ENCODE measurements at places on chromosomes 2 and 18.
A peak's percentile ranks its signal among the peaks of the same experiment; 100 is the strongest.

- no peak for DNase-seq
Measured at GRCh38 chr2:15725101-15725781, 133.6 kb downstream of the DDX1 start.

GRCh38 chr2:178865146-178865936 lies 58.1 kb upstream of the TTN start:
- DNase-seq = no peak

DNA sequence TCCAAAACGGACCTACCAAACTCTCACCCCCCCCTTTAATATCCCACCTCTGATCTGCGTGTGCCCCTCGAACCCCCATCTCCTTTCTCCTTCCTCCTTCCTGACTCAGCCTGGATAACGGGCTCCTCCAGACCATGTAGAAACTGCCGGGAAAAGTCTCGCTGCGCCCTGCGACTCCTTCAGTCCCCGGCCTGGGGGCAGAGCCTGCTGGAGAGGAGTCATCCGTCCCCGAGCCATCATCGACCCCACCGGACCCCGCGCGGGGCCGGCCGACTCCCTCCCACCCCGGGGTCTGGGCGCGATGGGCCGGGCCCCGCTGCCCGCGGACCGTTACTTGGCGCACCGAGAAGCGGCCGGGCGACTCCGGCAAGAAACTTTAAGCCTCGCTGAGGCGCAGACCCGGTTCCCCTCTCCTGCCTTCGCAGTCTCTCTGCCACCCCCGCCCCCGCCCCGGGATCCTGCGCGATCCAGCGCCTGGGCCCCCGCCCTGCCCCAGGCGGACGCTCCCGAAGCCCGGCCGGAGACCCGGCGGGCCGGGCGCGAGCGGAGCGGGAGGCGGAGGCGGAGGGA lies 3.4 kb downstream of the ZEB2 start:
- no peak for DNase-seq

DNA sequence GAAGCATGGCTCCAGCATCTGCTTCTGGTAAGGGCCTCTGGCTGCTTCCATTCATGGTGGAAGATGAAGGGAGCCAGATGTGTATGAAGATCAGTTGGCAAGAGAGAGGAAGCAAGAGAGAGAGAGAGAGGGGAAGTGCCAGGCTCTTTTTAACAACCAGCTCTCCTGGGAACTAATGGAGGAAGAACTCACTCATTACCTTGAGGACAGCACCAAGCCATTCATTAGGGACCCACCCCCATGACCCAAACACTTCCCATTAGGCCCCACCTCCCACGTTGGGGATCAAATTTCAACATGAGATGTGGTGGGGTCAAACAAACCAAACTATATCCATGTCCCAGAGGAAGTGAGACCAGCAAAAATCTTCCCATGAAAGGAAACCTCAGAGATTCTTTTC lies 124.8 kb upstream of the SIX2 start:
- DNase-seq = no peak

GRCh38 chr18:11668441-11669169 lies 20.5 kb upstream of the GNAL start:
- DNase-seq = no peak

DNA sequence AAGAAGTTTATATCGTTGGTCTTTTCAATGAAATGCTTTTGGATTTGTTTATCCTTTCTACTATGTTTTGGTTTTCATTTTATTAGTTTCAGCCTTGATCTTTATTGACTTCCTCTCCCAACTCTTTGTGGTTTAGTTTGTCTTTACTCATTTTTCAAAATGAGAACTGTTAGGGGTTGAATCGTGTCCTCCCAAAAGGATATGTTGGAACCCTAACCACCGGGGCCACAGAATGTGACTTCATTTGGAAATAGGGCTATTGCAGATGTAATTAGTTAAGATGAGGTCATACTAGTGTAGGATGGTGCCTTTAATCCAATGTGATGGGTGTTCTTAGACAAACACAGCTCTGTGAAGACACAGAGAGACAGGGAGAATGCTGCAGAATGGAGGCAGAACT lies 60.4 kb upstream of the IL1R2 start:
- no peak for DNase-seq

- no peak for DNase-seq
Measured at GRCh38 chr2:39821871-39822270, 42.8 kb upstream of the THUMPD2 start.

DNA sequence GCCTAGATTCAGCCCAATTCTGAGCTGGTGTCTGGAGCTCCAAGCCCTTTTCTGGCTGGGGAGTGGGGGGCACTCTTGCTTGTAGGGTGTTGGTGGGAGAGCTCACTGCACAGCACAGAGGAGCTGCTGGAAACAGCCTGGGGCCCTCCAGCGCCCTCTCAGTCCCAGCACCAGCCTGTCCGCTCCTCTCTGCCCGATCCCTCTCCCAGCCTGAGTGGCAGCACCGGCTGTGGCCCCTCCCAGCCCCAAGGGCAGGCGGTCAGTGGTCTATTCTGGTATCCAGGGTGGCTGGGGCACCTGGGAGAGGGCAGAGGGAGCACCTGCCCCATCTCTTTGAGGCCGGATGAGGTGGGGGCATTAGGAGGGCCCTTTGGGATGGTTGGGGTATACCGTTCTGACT lies 13.2 kb upstream of the DES start:
- DNase-seq = no peak

GRCh38 chr2:235964787-235965390 lies 203.3 kb downstream of the GBX2 start:
- no peak for DNase-seq

DNA sequence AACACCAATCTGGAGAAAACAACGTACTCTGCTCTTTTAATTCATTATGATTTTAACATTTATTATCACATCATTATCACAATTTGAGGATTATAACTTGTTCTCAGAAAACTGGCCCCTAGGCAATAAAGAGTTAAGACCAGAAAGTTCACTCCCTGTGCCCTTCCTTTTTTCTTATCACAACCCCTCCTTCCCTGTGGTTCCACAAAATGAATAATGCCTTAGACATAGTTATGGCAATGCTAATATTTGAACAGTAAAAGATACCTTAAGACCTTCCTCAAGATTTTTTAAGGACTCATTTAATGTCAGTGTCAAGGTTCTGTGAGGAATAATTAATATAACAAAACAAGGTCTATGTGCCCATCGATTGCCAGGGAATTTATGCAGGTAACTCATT lies 596.2 kb downstream of the ARHGAP15 start:
- DNase-seq = no peak

DNA sequence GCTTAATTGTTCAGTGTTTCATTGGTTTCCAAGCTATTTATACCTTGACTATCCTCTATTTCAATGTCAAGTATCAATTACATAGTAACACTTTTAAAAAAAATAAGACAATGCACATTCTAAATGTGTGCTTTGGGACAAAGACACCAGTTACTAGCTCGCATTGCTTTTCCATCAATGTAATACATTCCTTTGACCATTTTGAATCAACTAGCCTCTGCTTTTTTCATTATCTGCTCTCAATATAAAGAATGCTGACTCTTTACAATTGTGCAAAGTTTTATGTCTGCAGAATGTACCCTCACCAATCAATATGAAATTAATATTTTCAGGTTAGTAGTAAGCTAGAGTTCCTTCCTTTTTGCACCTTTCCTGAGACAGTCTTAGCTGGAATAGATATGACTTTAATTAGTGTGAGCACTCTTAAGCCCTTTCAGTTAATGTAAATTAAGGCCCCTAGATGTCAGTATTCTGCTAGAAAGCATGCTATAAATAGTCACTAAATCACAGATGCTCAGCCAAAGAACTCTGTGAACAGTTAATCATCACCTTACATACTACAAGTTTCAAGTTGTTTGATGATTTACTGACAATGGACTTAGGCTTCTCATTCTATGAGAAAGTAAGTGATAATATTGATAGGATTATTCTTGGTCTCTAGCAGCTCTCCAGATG lies 413.6 kb downstream of the PTH2R start:
- DNase-seq = no peak

DNA sequence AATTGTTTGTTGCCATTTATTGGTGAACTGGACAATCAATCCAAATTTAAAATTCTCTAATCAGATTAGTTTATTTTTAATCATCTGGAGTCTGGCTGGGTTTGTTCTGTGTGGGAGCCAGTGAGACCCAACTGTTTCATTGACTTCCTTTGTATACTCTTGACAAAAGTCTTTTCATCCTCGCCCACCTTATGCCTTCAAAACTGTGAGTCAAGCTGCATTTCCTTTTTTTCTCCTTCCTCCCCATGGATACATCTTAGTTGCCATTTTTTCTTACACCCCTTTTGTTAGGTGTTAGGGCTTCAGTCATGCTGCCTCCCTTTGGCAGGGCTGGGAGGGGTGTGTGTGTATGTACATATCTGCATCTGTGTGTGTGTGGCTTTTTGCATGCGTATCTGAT lies 117.6 kb downstream of the PRKCE start:
- DNase-seq = no peak

- no peak for DNase-seq
Measured at GRCh38 chr18:74604361-74604760, 6.7 kb downstream of the ZNF407 start.

DNA sequence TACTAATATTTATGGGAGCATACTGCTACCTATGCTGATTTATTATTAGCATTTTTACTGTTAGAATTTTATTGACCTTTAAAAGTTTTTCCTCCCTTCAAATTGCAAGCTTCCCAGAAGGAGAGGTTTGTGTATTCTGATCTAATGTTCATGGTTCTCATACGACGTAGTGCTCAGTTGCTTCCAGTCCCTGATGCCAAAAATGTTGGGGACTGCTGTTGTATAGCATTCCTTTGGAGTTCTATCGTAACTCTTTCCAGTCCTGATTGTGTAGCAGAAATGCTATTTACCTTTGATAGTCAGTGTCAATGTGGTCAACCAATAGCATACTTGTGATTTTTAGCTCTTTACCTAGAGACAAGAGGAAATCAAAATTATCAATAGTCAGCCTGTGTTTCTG lies 69.5 kb upstream of the ZSWIM2 start:
- no peak for DNase-seq

- DNase-seq = no peak
Measured at GRCh38 chr2:25373269-25373981, 31.7 kb upstream of the DNMT3A start.

GRCh38 chr2:161434118-161434517 lies 18.0 kb downstream of the TBR1 start:
- DNase-seq = no peak

- DNase-seq = no peak
Measured at GRCh38 chr2:38438883-38439612, 62.0 kb upstream of the ATL2 start.

DNA sequence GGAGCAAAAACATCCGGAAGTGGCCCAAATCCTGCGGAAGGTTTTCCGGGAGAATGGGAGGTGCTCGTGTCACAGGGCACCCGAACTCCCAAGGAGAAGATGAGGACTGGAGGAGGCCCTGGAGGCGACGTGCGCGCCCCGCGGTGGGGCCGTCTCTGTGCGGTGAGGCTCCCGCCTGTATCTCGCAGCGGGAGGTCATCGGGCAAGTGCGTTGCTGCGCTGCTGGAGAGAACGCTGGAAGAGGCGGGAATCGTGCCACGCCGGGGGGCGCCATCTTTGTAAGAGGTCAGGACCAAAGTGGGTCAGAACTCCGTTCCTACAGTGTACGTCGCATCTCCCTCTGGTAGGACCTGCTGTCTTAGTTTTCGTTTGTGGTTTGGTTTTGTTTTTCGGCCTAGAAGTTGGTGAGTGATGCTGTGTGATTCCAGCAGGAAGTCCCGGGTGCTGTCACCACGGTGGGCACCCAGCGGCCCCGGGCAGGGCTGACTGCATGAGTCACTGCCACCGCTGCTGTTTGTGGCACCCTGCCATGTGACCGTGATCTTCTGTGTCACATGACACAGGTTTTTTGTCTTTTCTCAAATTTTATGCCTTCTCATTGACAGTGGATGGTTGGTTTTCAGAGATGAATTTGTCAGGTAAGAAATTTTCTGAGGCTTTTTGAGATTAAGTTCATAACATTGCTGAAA lies 21.5 kb upstream of the ATP9B start:
- DNase-seq = no peak

DNA sequence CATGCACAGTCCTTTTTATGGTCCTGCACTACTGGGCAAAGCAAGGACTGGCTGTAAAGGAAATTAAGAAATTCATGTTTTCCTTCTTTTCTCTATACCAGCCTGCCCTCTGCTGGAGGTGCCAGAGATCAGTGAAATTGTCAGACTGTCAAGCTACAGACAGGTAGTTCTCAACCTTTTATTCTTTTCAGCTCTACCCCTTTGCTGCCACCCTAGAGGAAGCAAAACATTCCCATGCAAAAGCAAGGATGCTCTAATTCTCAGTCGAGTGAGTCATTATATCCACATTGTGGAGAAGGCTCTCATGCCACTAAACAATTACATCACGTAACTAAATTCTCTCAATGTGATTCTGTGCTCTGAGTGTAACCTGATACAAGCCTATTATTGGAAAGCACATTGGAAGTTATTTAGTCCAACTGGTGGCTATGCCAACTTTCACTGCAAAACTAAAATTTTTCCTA lies 25.0 kb upstream of the RAPGEF4 start:
- peak; percentile 42 for DNase-seq

GRCh38 chr2:69013840-69014821 lies 1.2 kb downstream of the ANTXR1 start:
- DNase-seq = no peak

- DNase-seq = no peak
Measured at GRCh38 chr2:36287363-36288275, 68.0 kb upstream of the CRIM1 start.

- no peak for DNase-seq
Measured at GRCh38 chr2:63661076-63661475, 72.3 kb downstream of the MDH1 start.

- DNase-seq = no peak
Measured at GRCh38 chr2:144529841-144530240, 9.9 kb upstream of the ZEB2 start.

GRCh38 chr2:159186462-159186861 lies 100.0 kb downstream of the WDSUB1 start:
- no peak for DNase-seq

DNA sequence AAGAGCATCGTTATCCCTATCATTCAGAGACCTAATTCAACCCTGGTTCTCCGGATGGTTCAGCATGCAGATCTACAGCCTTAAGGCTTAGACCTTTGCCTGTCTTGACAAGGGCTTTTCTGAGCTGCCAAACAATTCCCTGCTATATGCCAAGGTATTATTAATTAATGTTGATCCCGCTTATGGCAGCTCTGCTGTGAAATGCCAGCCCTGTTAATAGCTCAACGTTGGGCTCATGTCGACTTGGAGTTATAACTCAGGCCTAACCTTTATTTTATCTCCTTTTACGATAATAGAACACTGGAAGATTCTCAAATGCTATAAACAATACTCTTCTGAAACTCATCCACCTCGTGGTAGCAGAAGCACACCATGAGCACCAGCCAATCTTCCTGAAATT lies 188.6 kb downstream of the TMEM247 start:
- DNase-seq = no peak

- no peak for DNase-seq
Measured at GRCh38 chr2:73925033-73925704, 1.5 kb upstream of the DGUOK start.

GRCh38 chr18:10482363-10482984 lies 28.0 kb downstream of the APCDD1 start:
- no peak for DNase-seq

Measured in stimulated activated CD4-positive, alpha-beta T cell treated with anti-CD3 and anti-CD28 coated beads, Interleukin-4, amount 100 ng/mL, for 1 hour (primary cell).